ENCODE measurements at places on chromosomes 2 and 18. TPM values are rescaled to one million over a fixed set of nuclear protein-coding genes. Genes with fewer than 3 reads are reported as not detected.
A peak's percentile ranks its signal among the peaks of the same experiment; 100 is the strongest.

CFAP221 gene
- total RNA-seq, result not detected

GPR75 gene
- 19.6 TPM for total RNA-seq

DNA sequence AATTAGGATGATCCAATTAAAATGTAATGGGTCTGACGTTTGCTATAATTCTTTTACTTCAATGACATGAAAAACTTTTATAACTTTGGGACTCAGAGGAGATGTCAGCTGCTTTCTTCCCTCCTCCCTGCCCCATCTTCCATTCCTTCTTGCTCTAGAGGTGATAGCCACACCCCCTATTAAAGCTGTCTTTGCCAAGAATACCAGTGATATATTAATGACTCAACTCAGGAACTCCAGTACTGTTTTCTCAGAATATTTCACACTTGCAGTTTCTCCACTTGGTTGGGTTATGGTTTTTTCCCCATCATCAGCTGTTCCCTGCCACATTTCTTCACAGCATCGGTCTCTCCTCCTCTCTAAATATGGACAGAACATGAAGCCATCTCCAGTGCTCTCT lies 184.0 kb downstream of the KCNE4 start:
- no peak for DNase-seq

DNA sequence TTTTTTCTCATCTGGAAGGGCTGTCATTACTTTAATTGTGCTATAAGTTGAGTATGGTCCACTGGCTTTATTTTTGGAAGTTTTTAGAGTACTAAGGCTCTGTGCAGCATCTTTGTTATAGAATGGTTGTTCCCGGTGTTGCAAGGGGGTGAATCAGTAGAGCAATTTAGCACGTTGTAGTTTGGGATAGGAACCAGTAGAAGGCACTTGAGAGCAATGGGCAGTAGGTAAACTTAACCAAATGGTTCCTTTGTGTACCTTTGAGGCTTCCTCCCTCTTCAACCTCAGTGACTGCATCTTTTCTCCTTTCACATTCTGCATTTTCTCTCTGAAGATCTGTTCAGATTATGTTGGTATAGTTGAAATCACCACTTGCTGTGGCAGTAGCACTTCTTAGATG lies 238.2 kb upstream of the SYT4 start:
- no peak for DNase-seq

DNA sequence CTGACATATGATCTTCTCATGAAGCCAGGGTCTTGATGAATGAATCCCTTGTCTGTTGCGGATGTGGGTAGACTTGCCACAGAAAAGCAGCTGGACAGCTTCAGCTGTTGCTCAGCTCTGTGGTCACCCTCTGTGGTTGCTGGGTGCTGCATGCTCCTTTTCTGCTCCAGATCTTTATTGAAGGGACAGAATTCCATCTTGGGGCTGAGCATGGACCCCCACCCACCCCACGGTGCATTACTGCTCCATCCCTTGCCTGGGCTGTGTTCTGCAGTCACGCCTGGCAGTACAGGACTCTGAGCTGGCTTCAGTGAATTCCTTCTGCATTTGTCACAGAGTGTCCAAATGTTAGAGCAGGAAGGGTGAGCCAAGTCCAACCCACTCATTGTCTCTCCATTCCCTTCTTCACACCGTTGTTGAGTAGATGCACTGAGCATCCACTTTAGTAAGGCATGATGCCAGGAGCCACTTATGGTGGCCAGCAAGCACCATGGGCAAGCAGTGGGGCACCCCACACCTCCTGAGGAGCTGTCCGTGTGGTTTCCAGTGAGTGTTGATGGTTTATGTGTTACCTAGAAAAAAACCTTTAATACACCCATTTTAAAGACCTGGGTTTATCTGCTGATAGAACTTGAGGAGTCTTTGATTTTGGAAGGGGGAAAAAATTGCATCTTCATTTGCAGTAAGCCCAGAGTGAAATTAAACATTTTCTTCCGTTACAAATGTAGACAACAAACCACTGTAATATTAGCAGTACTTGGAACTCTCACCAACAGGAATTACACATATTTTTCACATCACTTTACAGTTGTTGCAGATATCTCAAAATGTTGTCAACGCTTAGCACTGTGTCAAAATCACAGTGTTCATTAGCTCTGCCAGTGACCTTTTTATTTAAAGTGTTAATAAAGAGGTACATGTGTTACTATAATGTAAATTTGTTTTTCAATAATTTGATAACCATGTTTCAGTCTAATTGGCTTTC lies 14.7 kb upstream of the ITGB6 start:
- DNase-seq, result peak; percentile 36

GRCh38 chr2:3692375-3692774 lies 11.0 kb upstream of the DCDC2C start:
- DNase-seq, result no peak

GRCh38 chr18:45025089-45025450 lies 344.4 kb downstream of the SETBP1 start:
- DNase-seq, result no peak

DNA sequence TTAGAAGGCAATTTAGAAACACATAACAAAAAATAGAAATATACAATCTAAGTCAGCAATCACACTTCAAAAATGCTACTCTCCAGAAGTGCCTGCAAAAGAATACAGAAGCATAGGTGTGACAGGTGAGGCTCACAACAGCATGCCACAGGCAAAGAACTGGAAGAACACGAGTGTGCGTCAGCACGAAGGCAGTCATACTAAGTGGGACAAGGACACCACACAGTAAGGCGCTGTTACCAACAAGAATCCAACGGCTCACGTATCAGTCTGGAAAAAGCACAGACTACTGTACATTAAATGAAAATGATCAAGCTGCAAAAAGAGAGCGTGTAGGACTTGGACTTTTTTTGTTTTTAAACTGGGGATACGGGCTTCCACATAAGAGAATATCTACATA lies 18.7 kb downstream of the HDLBP start:
- DNase-seq, result no peak

DNA sequence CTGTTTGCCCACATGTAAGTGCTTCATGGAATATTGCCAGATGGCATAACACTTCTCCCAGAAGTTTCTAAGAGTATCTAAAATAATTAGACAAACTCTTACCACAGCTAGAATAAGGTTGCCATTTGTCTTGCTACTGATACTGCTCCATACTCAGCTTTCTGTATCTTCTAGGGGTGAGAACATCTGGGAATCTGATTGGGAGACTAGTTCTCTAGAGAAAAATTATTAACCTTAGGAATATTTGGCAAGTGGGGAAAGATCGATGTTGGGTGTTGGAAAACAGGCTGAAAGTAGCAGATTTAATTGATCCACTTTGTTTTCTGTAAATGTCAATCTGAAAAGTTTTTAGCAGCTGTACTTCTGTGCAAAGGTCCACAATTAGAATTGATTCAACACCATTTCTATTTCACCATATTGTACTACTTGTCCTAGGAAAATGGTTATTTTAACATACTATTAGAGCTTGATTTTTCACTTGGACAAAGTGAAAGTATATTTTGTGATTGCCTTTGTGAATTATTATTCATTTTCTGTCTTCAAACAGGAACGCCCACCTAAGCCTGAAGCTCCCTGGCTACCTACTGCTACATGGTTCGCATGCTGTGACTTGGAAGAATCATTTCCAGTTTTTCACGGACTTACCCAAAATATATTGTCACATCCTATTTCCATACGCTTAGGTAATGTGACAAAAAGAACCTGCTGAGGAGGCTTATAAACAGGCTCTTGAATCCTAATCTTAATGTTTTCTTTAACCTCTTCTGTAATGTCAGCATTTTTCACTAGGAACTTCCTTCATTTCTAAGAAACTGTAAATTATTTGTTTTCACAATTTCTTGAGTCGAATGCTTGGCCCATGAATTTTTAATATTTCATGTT lies 147.7 kb downstream of the TRABD2A start:
- DNase-seq, result no peak
